Cerebellar cortex (tissue), 1 donor: ENCODE measurements at places on chromosomes 4 and X.
A peak's percentile ranks its signal among the peaks of the same experiment; 100 is the strongest.

DNA sequence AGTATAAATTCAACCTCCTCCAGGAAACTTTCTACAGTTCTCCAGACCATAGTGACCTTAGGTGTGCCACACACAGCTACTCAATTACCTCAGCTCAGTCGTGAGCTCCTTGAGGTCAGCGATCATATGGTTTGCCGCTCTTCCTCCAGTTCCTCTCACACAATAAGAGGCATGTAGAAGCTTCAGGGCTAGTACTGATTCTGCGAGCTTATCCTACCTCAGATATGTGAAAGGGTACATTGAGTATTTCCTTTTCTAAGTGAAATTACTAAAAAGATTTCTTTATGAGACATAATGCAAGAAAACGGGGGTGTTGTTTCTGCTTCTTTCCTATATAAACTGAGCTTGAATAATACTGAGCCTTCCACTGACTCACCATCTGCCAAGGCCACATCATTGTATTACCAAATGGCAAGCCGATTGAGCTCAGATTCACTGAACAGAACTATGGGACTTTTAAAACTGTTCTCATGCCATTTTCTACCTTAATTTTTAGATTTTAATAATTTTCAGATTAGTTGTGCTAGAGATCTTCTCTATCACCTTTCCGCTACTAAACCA lies 183.1 kb downstream of the HS6ST2 start:
- no peak for DNase-seq

DNA sequence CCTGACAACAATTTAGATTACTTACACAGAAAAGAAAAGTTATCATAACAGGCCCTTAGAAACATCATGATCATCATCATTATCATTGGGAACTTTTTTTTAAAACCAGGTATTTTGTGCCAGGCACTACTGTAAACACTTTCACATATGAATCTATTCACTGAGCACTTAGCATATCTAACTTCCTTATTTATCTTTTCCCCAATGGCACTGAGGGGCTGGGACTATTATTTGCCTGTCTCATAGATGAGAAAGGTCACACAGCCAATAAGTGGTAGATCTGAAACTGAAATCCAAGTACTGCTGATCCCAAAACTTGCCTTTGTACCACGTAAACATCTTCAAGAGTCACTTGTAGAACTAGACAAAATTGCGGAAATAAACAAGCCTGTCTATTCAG lies 184.2 kb upstream of the RBPJ start:
- no peak for DNase-seq

- no peak for DNase-seq
Observed at GRCh38 chr4:91764085-91764484, 539.7 kb upstream of the GRID2 start.

DNA sequence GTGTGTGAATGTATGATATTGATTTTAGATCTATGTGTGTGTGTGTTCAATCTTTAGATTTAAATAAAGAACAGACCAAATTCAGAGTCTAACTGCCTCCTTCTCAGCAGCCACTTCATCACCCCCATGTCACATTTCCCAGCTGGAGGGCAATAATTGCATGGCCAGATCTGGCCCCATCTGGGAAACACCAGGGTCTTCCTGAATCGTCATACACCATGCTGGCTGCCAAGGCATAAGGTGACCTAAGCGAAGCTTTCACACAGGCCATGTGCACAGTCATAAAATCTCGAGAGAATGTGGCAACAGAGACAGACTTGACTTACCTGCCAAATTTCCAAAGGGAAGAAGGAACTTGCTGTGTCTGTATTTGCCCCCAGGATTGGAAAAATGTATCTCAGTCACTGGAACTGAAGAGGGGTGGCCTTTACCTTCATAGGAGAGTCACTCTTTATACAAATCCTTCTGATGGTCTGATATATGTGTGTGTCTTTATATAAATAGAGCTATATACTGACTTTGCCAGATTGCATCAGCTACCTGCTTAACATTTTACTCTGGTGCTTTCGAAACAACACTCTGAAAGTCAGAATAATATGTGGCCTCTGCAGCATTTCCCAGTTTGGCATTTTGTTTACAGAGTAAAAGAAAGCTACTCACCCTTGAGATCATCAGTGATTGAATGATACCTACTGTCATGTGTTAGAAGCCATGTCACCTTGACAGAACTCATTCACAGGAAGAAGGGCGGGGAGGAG lies at the start of gene PLAC1:
TSS of gene PLAC1 (minus strand) at position 470 of the 758 bp plus-strand sequence. CDS start 91,789 bp downstream, outside the sequence.
- no peak for DNase-seq

- no peak for DNase-seq
Observed at GRCh38 chrX:54798137-54798536, at the start of gene ITIH6. Gene ITIH6, minus strand, starts transcription at chrX:54798255. Its CDS starts 45 bp downstream, at chrX:54798210.

DNA sequence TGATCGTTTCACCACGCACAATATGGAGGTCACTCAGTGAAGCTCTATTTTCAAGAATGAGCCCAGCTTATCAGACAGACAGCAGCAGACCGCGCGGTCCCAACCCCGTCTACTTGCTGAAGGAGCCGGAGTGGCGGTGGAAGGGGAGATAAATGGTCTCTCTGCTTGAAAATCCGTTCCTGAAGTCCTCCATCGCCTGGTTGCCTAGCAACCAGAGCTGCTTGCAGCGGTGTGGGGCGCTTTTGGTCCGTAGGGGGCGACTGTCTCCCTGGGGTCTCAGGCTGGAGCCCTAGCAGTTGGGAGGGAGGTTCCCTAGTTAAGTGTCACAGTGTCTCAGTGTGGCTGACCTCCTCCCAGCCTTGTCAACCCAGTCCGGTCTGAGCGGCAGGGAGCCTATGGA lies 8.3 kb upstream of the DLG3 start:
- no peak for DNase-seq

- DNase-seq, result no peak
Observed at GRCh38 chr4:186226521-186227189, 652 bp upstream of the KLKB1 start.

DNA sequence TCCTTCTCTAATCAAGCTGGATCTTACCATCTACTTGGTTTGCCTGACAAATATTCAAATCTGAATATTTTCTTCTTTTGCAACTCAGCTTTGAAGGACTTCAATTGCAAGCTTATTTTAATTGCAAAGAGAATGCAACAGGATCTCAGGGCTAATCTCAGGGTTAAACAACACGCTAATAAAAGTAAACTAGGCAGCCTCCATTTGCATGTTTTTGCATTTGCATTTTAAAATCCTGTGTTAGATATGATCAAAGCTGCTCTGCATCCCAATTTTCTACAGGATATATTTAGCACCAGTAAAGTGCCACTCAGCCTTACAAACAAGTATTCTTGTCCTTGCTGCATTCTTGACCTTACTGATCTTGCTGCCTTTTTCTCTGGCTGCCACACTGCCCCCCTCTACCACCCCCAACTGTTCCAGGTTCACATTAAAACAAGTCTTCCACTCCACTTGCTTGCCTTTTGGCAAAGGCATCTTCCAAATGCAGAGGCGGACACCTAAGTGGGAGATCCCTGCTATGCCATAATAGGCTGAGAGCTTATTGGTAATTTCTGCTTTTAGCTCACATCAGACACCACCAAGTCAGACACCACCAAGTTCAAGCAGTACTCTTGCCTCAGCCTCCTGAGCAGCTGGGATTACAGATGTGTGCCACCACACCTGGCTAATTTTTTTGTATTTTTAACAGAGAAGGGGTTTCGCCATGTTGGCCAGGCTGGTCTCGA lies 48.1 kb downstream of the GPRIN3 start:
- DNase-seq, result peak; percentile 41

GRCh38 chr4:8180310-8181093 lies 18.6 kb upstream of the SH3TC1 start:
- DNase-seq, result no peak

DNA sequence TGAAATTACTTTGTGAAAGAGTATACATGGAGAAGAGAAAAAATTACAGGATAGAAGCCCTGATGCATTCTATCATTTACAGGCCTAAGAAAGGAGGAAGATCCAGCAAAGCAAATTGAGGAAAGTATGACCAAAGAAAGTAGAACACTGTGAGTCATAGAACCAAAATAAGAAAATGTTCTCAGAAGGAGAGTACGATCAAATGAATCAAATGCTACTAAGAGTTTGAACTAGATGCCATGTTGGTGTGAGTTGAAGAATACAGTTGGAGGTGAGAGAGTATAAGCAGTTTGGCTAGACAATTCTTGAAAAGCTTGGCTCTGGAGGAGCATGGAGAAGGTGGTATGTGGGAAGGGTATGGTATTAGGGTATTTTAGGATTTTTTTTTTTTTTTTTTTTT lies 161.8 kb downstream of the RPA4 start:
- DNase-seq, result no peak

DNA sequence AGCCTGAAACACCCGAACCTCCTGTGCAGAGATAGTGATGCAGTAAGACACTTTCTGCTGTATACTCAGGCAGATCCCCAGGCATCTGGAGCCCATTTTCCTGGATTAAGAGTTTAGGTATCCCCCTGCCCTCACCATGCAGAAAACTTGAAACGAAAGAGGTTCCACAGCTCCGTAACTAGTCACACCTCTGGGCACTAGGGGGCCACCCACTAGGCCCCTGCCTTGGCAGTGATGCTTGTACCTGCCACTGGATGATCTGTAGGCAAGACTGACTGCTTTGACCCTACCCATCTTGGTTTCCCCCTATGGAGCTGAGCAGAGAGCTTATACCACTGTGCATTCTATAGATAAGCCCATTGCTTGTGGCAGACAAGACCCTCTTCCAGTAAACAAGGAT lies 940.6 kb downstream of the PCDH19 start:
- no peak for DNase-seq

DNA sequence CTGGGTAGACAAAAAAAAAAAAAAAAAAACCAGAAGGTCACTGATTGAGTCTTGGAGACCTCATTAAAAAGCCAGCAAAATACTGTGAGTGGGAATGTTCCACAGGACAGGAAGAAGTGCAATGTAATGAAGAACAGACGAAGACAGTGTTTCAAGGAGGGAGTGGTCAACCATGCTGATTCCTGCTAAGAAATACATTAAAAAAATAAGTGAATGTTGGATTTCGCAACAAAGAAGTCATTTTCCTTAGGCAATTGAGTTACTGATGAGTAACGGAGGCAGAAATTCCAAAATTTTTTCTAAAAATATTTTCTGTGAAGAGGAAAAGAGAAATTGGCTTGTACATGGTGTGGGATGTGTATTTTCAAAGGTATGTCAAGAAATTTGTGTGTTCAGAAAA lies 94.3 kb upstream of the FAM47B start:
- no peak for DNase-seq

DNA sequence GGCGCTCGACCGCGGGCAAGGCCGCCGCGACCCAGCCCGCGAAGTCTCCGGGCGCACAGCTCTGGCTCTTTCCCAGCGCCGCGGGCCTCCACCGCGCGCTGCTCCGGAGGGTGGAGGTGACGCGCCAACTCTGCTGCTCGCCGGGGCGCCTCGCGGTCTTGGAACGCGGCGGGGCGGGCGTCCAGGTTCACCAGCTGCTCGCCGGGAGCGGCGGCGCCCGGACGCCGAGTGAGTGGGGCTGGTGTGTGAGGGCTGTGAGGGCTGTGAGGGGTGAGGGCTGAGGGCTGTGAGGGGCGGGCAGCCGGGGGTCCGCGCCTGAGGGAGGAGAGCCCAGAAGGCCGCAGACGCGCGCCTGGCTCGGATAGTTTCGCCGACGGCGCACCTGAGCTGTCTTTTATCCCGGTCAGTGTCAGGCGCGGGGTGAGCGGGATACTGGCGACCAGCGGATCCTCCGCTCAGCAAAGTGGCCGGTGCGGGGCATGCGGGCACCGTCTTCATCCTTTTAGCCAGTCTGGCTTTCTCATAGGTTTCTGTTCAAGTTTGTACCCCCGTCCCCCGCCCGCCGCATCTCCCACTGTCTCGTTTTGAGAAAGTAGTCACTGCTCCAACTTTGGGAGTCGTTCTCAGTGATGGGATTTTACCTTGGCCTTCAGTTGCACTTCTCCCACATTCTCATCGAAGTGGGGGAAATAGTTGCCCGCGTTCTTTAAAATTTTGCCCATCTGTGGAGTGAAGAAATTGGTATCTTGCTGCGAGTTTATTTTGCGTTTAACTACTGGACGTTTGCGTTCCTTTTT lies 586 bp downstream of the HERC5 start:
- DNase-seq, result no peak

DNA sequence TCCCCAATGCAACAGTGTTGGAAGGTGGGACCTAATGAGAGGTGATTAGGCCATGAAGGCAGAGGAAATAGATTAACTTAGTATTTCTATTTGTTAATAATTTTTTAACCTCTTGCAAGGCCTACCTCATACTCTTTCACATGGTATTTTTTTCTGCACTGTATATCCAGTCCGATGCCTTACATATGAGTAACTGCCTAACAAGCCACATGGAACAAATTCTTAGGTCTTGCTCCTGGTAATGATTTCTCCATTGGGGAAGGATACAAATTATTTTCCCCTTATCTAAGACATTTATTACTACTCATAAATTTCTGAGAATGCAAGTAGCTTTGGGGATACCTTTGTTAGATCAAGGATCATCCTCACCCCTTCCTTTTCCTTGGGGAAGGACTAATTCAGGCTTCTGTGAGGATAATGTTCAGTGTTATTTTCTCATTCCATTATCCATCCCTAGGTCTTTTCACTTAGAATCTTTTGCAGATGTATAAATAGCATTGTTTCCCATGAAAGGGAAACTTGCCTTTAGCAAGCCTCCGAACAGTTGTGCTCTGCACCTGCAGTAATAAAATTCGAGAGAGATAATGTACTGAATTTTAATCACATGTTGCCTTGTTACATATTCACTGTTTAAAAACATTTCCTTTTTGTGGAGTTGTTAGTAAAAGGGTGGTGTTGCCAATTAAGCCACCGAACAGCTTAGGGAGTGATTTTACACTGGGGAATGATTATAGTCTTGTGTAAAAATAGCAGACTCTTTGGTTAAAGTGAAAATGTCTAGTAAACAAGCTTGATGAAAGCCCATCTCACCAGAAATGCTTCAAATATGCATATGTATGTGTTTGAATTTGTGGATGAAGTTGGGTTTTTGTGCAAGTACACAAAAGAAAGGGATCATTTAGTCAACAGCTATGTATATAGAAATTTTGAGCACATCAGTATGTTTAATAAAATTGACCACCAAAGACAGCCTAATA lies 89.9 kb downstream of the CFAP299 start:
- no peak for DNase-seq

DNA sequence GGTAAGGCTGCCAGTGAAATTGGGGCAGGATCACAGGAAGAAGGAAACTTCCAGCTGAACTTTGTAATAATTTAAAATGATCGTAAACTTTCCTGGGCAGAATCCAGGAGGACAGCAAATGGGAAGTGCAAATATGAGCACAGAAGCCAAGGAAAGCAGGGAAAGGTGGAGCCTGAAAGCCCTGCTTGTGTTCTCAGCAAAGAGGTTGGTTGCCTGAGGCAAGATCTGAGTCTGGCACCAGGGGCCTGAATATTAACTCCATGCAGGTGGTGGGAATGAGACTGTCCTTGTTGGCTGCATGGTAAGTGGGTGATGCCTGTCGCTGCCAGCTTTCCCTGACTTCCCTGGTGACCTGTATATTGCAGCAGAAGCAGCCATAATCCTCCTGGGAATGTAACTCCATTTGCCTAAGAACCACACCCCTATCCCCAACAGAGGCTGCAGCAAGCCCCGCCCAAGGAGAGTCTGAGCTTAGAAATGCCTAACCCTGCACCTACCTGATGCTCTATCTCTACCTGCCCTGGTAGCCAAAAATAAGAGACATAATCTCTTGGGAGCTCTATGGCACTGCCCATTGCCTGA lies 132.0 kb upstream of the HDX start:
- no peak for DNase-seq

- DNase-seq, result no peak
Observed at GRCh38 chrX:34903316-34903715, 39.3 kb upstream of the FAM47B start.
